ENCODE measurements at places on chromosomes 7 and 10.
A peak's percentile ranks its signal among the peaks of the same experiment; 100 is the strongest.

GRCh38 chr10:66784770-66785169, 141.1 kb upstream of the LRRTM3 start:
- no peak for DNase-seq

DNA sequence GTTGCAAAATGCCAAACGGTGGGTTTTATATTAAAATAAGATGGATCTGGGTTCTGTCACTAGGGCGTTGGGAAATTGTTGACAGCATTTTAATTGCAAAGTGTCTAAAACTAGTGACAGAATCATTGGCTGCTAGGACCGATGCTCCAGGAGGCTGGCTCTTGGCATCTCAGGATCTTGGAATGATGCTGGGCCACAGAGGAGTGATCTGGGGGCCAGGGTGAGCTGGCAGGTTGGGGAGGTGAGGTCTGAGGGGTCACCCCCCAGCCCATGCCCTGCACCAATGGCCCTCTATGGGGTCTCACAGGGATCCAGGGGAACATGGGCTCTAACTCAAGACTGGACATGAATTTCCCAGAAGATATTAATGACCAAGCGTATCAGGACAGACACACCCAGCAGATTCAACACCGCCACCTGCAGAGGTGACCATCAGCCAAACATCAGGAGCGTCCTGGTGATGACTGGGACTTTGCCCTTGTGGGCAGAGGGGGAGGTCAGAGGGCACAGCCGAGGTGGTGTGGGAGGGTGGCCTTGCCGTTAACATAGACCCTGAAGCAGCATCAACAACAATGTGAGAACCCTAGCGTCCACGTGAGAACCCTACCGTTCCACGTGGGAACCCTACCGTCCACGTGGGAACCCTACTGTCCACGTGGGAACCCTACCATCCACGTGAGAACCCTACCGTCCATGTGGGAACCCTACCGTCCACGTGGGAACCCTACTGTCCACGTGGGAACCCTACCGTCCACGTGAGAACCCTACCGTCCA, 89.0 kb upstream of the PPP2R2D start:
- DNase-seq = no peak

DNA sequence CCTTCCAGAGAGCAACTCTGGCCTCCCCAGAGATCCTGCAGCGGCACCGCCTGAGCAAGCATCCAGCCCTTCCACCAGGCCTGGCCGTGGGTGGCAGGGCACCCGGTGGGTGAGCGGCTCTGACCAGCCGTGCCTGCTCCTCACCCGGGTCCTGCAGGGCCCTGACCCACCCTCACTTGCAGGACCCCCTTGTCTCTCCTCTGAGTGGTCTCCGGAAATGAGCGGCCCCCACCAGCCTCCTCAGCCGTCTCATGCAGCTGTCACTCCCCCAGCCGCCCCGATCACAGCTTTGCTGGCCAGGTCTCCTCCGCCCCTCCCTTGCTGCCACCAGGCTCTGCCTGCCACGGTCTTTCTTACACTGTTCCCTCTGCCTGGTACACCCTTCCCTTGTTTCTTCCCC, 218.2 kb downstream of the TCERG1L start:
- DNase-seq = no peak

DNA sequence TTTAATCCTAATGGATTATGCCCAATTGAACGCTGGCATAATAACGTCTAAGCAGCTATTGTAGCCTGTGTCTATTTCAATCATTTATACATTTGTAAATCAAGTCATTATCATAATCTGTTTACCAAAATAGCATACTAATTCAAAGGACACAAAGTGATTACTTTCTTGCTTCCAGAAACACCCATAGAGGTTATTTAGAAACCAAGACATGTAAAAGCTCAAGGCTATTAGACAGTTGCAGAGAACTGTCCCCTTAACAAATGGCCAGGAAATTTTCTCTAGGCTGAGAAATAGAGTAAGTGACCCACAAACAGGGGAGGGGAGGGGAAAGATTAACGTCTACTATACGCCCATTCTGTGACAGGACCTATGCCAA, 455.7 kb downstream of the PARD3 start:
- no peak for DNase-seq

DNA sequence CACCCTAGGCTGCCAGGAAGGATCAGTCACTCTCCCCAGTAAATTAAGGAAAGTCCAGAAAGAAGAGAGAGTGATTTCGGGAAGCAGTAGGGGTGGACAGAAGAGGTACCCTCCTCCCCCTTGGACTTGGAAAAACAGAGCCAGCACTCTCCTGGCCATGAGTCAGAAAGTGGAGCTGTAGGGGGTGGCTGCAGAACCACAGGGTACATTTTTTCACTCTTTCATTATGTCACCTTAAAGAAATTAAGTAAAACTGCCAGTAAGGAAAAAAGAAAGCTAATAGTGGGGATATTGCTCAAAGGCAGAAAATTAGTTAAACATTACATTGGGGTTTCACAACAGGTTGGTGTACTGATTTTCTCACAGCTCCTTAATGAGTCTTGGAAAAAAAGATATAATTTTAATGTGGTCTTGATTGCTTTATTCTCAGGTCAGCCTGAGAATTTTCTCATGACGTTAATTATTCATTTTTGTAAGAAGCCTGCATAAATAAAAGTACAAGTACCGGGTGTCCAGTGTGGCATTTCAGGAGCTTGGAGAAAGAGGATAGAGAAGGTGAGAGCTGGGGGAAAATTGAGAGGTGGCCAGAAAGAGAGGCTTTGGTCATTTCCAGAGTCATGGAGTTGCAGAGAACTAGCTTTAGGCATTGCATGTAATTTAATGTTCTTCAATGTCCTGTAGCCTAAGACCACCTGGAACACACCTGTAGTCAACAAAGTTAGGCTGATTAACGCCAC, 23.2 kb upstream of the AOAH start:
- DNase-seq = no peak

DNA sequence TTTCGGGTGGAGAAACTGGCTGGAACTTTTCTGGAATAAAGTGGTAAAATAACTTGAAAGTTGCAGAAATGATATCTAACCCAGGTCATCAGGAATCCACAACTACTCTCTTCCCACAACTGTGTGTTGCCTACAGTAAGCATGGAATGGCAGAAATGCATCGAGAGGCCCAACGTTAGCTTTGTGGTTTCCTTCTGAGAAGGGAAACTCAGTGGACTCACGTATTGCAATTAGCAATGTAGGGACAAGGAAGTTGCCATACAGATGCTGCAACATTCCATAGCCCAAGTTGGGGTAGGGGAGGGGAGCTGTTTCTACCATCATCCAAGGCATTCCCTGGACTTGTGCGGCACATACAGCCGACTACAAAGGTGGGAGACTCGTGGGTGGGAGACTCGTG, 1.9 kb downstream of the PON1 start:
- no peak for DNase-seq

- DNase-seq = no peak
These were observed 37.1 kb upstream of the ITGB1 start for GRCh38 chr10:32995066-32995622.

- peak; percentile 10 for DNase-seq
These were observed 194.0 kb upstream of the PLPP4 start for GRCh38 chr10:120262857-120263547.

GRCh38 chr7:17033245-17033644, 151.5 kb upstream of the AGR3 start:
- DNase-seq = no peak

DNA sequence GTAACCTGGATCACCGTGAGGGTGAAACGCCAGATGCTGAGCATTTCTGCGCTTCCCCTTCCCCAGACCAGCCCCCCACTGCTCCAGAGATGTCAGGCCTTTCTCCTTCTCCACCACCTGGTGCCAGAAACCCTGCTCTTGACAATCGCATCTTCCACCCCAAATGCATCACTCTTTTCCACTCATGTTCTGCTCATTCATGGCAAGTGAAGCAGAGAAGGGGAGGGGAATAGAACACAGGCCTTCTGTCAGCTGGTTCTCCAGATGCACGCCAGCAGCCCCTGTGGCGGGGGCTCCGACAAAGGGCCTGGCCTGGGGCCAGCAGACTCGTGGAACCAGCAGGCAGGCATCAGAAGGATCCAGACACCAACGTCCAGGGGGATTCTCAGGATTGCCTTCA, 68.5 kb upstream of the SVIL start:
- DNase-seq = no peak

DNA sequence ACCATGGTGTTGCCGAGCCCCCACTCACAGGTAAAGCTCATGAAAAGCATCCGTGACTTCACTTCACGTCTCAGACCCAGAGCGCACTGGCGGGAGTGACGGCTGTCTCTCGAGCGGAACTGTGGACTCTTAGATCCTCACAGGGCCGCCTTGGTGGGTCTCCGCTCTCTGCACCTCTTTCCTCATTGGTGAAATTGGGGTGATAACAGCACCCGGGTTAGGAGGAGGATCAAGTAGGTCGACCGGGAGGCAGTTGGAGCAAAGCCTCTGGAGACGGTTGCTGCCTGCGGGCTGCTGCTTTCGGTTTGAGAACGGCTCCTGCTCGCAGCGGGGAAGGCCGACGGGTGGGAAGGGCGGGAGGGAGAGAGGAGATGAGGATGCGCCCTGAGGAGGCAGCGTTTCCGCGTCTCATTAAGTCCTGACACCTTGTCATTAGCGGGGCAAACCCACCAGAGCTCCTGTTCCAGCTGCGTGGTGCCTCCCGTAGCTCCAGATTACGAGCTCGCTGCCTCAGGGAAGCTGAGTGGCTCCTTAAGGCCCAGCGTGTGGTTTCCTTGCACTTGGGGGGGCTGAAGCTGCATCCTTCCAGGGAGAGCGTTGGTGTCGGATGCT, 51.9 kb upstream of the CFAP46 start:
- DNase-seq = no peak

- DNase-seq = no peak
These were observed 24.8 kb downstream of the FKBP6 start for GRCh38 chr7:73352784-73353183.
